ENCODE measurements at places on chromosomes 11 and 22.

DNA sequence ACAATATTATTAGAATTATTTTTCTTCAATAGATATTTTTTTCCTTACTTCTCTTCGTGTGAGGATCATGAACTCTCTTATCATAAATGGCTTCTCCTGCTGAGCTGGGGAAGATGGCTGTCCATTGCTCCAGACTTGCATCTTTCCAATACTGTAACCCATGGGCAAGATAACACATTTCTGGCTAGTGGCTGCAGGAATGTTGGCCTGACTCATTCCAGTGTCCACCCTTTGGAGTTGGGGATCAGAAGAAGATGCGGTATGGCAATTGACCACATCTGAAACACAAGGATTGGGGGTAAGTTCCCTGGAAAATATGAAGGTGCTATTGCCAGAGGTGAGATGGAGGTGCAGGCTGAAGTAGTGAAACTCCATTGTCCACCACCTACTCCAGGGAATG lies 92.8 kb downstream of the FAR1 start:
- DNase-seq: peak; percentile 10

DNA sequence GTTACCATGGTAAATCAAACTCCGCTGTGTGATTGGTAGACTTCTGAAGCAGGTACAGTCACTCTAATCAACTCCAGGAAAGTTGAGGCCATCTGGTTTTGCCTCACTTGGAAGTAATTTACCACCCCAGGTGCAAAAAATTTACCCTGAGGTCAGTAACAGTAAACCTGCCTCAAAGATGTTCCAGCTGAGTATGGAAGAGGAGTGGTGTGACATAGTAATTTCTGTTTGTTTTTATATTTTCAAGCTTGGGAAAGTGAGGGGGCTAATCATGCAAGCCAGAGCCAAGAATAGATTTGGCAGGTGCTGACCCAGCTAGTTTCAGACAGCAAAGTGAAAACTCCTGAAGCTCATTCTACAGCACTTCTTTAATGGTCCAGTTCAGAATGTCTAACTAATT lies 691.6 kb downstream of the NTM start:
- peak; percentile 20 for DNase-seq

GRCh38 chr11:73273222-73273895 lies 1.2 kb downstream of the P2RY6 start:
- no peak for DNase-seq

- DNase-seq: no peak
Observed at GRCh38 chr11:27291954-27292636, 70.9 kb downstream of the CCDC34 start.

DNA sequence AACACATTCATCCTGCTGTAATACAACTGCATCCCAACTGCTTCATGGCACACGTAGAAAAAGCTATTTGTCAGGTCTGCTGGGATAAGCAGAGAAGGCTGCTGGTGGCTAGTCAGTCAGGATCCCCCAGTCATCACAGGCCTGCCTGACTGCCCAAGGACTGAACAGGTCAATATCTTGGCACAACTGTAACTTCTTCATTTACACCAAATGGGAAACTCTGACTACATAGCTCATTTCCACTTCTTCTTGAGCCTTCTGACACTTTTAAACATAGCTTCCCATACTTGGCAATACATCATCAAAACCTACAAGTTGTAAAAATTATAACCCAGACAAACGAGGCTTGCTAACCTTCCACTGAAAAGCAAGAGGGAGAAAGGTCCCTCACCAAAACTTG lies 2.8 kb downstream of the TMEM9B start:
- no peak for DNase-seq

DNA sequence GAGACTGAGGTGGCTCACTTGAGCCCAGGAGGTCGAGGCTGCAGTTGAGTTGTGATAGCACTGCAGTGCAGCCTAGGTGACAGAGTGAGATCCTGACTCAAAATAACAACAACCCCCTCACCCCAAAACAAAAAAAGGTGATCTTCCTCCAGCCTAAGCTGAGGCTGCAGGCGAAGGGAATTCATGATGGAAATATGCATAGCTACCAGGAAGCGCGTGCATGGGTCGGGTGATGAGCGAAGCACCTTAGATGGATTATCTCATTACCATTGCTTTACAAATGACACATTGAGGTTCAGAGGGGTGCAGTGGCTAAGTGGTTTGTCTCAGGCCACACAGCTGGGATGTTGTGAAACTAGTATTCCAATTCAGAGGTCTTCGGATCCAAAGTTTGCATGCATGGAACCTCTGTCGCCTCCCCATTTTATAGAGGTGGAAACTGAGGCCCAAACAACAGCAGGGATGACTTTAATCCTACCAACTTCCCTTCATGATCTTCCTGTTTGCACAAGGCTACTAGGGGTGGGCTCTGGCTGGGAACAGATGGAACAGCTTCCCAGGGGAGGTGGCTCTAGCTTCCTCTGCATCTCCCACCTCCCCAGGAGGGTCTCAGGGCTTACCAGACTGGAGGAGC lies 4.6 kb downstream of the SLC29A2 start:
- no peak for DNase-seq

DNA sequence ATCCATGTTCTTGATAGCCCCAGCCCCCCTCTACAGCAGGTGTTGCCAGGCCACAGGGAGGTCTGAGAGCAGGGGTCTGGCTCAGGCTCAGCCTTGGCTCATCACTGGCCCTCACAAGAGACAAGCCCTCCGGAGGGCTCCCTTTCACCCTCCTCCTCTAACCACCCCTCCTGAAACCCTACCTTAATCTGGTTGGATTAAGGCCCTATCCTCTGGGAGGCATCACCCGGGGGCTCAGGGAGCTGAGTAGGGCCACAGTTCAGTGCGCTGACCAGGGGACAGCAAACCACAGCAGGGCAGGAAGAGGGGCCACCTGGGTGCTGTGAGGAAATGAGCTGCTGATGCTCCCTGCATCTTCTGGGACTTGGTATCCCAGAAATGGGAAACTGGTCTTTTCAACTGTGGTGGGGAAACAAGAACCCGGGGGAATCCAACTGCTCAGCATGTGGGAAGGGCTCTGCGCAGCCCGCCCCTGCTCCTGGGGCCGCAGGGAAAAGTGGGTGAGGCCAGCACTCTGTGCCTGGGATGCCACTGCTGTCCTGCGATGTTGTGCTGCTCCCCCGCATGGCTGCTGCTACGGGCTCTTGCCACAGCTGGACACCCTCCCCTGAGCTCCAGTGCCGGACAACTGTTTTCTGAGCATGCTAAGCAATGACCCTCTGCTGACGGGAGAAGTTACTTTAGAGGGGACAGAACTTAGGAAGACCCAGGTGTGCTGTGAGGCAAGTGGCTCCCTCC lies 17.5 kb downstream of the ADORA2A start:
- no peak for DNase-seq

- no peak for DNase-seq
Observed at GRCh38 chr11:57506522-57506921, 9.0 kb downstream of the SLC43A1 start.

GRCh38 chr11:19975414-19975990 lies 184.8 kb downstream of the DBX1 start:
- no peak for DNase-seq

DNA sequence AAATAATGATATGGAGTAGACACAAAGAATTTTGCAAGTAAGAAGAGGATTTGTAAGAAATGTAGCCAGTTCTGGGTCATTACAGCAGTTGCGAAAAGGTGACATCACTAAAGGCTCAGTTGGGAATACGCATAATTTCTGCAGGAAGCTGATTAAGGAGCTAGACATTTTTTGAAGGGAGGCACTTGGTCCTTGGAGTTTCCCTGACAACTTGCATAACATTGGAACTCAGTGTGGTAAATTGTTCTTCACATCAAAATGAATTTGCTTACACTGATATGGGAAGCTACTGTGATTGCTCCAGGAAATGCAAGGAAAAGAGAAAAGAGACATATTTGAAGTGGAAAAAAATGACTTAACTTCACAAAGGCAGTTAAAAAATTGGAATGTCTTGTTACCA lies 626.1 kb downstream of the NELL1 start:
- no peak for DNase-seq

All from iris pigment epithelial cell (primary cell).